Aorta (tissue), 5 donors: ENCODE measurements at places on chromosomes 16 and 17. TPM values are rescaled to one million over a fixed set of nuclear protein-coding genes. Genes with fewer than 3 reads are reported as not detected.

DNA sequence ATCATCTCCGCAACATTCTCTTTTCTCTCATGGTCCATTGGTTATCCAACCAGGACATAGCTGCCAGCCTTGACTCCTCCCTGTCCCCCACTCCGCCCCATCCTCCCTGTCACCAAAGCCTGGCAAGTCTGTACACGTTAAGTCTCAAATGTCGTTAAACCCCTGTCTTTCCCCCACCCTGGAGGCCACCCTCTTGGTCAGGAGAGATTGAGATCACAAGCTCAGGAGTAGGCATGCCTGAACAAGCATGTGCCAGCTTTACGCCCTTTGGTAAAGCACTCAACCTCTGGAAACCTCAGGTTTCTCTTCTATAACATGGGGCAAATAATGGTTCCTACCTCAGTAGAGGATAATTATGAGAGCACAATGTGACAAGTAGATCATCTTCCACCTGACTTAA, 38.1 kb upstream of the CCL1 start:
- DNase-seq = no peak

GNGT2 gene
- total RNA-seq = 1.6 TPM

C17orf50 gene
- total RNA-seq = not detected

GRCh38 chr16:79997257-79997656, 396.7 kb upstream of the MAF start:
- no peak for DNase-seq

TP53TG3F gene
- total RNA-seq = not detected

WNK4 gene
- 0.19 TPM for total RNA-seq

- no peak for DNase-seq
Measured at GRCh38 chr17:39738568-39738901, 797 bp downstream of the GRB7 start.

- DNase-seq = no peak
Measured at GRCh38 chr17:38600906-38601305, 4.8 kb downstream of the SRCIN1 start.

- DNase-seq = no peak
Measured at GRCh38 chr17:63531022-63531965, 8.1 kb downstream of the KCNH6 start.

DNA sequence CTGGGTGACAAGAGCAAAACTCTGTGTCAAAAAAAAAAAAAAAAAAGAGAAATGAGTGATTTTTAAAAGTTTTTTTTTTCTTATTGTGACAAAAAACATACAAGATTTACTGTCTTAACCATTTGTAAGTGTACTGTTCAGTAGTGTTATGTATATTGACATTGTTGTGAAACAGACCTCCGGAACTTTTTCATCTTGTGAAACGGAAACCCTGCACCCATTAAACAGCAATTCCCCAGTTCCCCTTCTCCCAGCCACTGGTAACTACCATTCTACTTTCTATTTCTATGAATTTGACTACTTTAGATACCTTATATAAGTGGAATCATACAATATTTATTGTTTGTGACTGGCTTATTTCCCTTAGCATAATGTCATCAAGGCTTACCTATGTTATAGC, 18.7 kb downstream of the DUS2 start:
- no peak for DNase-seq

GRCh38 chr17:18246880-18247612, 11.5 kb downstream of the FLII start:
- no peak for DNase-seq

GRCh38 chr17:40461732-40462342, 18.6 kb downstream of the IGFBP4 start:
- no peak for DNase-seq

CCL8 gene
- 4.5 TPM for total RNA-seq

GRCh38 chr17:40886090-40886489, 1.0 kb upstream of the KRT20 start:
- DNase-seq = no peak

DNA sequence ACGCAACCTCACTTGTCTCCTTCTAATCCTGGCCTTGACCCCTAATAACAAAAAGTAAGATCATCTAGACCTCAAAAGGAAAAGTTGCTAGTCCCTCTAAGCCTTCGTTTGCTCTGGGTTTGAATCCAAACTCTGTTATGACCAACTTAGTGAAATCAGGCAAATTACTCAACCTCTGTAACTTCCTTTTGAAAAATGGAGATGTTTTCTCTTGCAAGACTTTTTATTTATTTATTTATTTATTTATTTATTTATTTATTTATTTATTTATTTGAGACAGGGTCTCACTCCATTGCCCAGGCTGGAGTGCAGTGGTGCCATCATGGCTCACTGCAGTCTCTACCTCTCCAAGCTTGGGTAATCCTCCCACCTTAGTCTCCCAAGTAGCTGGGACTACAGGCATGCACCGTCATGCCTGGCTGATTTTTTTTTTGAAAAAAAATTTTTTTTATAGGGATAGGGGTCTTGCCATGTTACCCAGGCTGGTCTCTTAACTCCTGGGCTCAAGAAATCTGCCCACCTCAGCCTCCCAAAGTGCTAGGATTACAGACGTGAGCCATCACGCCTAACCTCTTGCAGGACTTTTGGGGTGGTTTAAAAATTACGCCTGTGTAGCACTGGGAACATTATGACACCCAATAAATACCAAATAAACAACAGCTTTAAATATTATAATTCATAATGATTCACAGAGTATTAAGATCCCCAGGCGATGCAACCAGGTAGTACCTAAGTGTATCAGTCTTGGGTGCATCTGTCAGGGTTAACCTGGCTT, 63.4 kb downstream of the PITPNC1 start:
- DNase-seq = no peak

GRCh38 chr16:69890114-69890891, 60.8 kb upstream of the CLEC18A start:
- peak; percentile 81 for DNase-seq

- no peak for DNase-seq
Measured at GRCh38 chr17:54867634-54868033, 33.0 kb upstream of the TOM1L1 start.

- no peak for DNase-seq
Measured at GRCh38 chr17:66950886-66951604, 13.5 kb upstream of the CACNG4 start.

FA2H gene
- total RNA-seq = 0.54 TPM

- DNase-seq = no peak
Measured at GRCh38 chr16:84585467-84585866, 32.4 kb downstream of the COTL1 start.

LPO gene
- not detected for total RNA-seq

- DNase-seq = no peak
Measured at GRCh38 chr17:57782062-57782490, 37.0 kb upstream of the CCDC182 start.

KRTAP4-1 gene
- total RNA-seq = not detected

RRAD gene
- total RNA-seq = 30.1 TPM

TK2 gene
- 43.4 TPM for total RNA-seq

ITGB3 gene
- 210 TPM for total RNA-seq

DNA sequence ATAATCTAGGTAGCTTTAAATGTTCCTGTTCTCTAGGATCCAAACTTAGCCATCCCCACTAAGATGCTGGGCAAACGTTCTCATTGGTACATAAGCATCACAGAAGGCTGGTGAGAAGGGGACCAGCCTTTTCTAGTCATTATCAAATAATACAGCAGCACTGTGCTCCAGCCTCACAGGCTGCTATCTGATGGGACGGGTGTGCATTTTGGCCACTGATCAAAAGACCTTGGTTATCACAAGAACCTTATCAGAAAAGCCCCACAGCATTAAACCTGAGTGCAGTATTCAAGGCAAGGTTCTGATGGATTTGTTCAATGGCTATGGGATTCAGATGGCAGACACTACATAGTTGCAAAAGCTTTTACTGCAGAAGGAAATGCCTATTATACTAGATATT, 19.1 kb upstream of the KPNB1 start:
- no peak for DNase-seq

- no peak for DNase-seq
Measured at GRCh38 chr17:72053449-72053848, 67.4 kb upstream of the SOX9 start.

BRIP1 gene
- 1.4 TPM for total RNA-seq

GRCh38 chr17:35539659-35540026, 2.2 kb upstream of the SLFN12L start:
- DNase-seq = no peak

SYT17 gene
- total RNA-seq = 4.3 TPM

VAT1L gene
- 9.3 TPM for total RNA-seq

DNA sequence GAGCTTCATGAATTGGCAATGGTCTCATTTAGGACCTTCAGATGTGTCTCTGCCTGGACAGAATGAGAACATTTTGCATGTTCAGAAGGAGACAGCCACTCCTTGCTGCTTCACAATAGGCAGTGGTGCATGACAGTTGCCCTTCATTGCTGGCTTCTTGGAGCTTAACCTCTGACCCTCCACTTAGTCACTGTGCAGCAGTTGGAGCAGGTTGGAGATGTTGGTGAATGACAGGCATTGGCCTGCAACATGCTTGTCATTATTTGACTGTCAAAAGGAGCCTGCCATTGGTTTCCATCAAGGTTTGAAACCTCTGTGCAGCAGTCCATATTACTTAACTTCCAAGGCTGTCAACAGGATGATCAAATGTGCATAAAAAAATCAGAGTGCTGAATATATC, 22.7 kb downstream of the FTO start:
- no peak for DNase-seq

HOXB5 gene
- 5.9 TPM for total RNA-seq

DNA sequence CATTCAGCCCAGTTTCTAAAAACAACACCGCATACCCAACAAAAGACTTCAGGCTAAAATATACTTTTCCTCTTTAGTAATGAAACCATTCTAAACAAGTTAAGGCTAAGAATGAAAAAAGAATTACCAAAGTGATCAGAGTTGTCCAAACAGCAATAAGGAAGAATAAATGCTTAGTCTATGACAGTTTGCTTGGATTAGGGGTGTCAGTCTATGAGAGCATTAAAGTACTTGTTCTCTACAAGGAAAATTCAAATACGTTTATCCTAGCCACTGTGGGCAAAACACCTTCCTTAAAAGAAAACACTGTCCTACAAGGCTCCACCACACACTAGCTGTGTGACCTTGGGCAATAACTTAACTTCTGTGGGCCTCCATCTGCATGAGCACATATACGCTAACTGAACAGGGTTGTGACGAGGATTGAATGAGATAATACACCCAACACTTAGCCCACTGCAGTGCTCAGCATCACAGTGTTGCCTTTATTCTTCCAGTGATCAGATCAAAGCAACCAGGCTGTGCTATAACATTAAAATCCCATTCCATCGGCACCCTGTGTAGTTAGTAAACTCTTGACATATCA, 53.6 kb downstream of the TEX2 start:
- DNase-seq = no peak

DNA sequence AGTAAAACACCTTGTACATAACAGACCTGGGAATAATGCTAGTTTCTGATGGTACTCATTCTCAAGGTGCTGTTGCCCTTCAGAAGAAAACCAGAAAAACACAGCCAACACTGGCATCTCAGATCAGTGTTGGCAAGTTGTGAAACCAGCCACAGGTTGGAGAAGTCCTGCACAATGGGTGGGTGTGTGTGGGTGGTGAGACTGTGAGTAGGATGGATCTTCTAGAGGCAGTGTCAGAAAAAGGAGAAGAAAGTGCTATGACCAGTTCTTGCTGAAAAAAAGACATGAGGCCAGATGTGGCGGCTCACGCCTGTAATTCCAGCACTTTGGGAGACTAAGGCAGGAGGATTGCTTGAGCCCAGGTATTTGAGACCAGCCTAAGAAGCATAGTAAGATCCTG, 35.2 kb upstream of the SMIM36 start:
- no peak for DNase-seq

DNA sequence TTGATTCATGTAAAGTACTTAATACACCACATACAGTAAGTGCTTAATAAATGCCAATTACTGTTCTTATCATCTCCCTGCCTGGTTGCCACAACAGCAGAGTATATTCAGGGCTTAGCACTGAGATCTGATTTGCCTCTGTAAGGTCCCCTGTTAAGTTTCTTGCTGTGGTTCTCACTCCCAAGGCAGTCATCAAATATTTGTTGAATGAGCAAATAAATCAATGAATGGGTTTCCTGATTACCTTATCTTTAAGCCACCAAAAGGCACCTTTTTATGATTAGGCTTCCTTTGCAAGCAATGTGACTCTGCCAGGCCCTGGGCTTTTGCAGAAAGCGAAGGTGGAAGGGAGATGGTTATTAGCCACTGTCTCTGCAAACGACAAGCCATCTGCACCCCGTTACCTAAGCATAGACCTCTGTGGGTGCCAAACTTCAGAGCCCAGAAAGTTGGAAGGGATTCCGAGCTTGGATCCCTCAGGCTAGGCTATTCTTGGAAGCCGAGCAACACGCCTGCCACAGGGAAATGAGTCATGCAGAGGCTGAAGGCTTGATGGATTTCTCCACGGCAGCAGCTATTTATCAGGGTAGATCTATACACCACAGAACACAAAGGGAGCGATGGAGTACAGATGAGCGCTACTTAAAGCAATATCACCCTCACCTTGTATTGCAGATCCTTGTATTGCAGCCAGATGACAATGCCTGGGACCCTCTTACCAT, 102.0 kb downstream of the GRIN2A start:
- DNase-seq = peak; percentile 78

CORO1A gene
- total RNA-seq = 42.8 TPM
